DMS 273 treated with DMSO at 0.1 percent for 48 hours (cell line): ENCODE measurements at places on chromosomes 7 and 10.

DNA sequence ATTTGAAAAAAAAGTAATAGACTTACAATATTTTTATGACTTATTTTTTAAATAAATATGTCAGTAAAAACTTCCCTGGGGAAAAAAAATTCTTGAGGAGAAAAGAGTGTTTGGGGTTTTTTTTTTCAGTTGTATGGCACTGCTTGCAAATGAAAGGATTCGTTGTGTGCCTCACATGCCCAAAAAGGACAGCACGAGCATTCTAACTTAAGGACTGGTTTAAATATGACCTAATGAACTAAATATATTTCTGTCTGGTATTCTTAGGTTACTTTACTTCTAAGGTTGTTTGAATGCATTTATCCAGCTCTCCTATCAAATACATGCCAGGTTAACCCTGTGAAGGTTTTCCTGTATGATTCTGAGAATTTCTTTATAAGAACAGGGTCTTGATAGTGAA lies 988 bp upstream of the CD36 start:
- no peak for DNase-seq

GRCh38 chr10:30489346-30489745 lies 55.4 kb downstream of the MAP3K8 start:
- DNase-seq = no peak

GRCh38 chr7:32639122-32639521 lies 143.8 kb downstream of the AVL9 start:
- DNase-seq = no peak

DNA sequence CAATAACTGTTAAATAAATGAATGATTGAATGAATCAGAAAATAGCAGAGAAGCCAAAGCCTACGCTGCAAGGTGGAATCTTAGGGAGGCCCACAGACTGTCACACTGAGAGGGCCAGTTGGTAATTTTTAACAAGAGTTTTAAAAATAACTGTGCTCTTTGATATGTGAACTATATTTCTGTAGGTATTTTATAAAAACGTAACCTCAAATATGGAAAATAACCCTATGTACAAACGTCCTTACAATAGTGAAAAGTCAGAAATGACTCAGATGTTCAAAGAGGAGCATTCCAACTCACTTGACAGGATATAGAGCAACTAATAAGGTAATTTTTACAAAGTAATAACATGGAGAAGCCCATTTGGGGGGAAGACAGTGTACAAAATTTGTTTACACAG lies 18.9 kb upstream of the TMEM273 start:
- no peak for DNase-seq

DNA sequence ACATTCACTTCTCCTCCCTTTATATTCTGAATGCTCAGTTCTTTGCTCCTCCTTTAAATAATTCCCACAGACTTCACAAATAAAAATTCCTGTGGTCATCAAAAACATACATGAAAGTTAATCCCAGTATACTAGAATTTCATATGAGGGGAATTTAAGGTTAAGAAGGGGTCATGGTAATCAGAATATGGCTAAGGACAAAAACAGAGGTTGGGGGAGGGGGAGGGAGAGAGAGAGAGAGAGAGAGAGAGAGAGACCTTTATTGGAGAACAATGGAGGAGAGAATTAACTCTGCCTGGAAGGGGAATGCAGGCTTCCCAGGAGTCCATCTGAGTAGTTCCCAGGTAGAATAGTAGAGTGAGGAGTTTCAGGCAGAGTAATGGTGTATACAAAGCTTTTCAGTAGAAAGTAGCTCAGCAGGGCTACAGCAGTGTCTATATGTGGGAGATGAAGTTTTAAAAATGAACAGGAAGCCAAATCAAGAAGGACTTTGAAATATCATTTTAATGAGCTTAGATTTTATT lies 5.2 kb upstream of the CUBN start:
- DNase-seq = no peak
